Heart right ventricle (tissue), 16 donors: ENCODE measurements at places on chromosomes 13 and 19. TPM values are rescaled to one million over a fixed set of nuclear protein-coding genes. Genes with fewer than 3 reads are reported as not detected.

Gene RTBDN
- not detected for total RNA-seq

Gene SUGT1
- 54.7 TPM for total RNA-seq

Gene FAM187B
- not detected for total RNA-seq

Gene ZNF430
- total RNA-seq = 3.9 TPM

Gene SIAH3
- total RNA-seq = not detected

Gene CCDC70
- not detected for total RNA-seq

Gene LILRA2
- total RNA-seq = 1.7 TPM

Gene SMAD9
- 3.3 TPM for total RNA-seq

Gene FPR3
- total RNA-seq = 1.9 TPM

Gene PEPD
- 24.3 TPM for total RNA-seq

Gene EPS8L1
- 1.5 TPM for total RNA-seq

Gene ZNF536
- total RNA-seq = 5.6 TPM

Gene RNF225
- total RNA-seq = not detected

Gene ZNF813
- 1.7 TPM for total RNA-seq

Gene KANK3
- 17.7 TPM for total RNA-seq

Gene ZIC2
- not detected for total RNA-seq

Gene ZNF8
- total RNA-seq = 4.9 TPM

Gene OSCAR
- 0.26 TPM for total RNA-seq

Gene FREM2
- total RNA-seq = 0.02 TPM

Gene PDE4C
- 0.79 TPM for total RNA-seq

Gene ZNF724
- 2.0 TPM for total RNA-seq

Gene PDE4A
- 16.4 TPM for total RNA-seq

Gene OR7C1
- 0.02 TPM for total RNA-seq

Gene NLRP5
- total RNA-seq = not detected

Gene TUBA3C
- total RNA-seq = not detected

Gene OLFM4
- total RNA-seq = 0.31 TPM

Gene NBEA
- 27.8 TPM for total RNA-seq

Gene OPA3
- total RNA-seq = 20.0 TPM
